ENCODE measurements at places on chromosomes 11 and 22.

DNA sequence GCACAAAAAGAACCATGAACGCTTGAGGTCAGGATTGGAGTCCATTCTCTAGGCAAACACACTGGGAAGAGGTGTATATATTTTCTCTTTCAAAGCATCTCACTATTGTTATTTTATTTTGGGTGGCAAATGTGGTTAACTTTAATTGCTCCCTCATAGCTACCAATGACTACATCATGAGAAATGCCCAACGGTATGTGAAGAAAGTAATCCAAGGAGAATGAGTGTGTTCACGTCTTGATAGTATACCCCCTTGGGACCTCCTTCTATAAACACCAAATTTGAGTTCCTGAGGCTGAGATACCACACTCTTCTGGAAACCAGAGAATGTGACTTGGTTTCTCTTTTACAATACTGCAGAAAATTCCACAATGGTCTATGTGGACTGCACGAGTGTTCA is 15.8 kb downstream of the OR8D1 start:
- DNase-seq = peak; percentile 1

DNA sequence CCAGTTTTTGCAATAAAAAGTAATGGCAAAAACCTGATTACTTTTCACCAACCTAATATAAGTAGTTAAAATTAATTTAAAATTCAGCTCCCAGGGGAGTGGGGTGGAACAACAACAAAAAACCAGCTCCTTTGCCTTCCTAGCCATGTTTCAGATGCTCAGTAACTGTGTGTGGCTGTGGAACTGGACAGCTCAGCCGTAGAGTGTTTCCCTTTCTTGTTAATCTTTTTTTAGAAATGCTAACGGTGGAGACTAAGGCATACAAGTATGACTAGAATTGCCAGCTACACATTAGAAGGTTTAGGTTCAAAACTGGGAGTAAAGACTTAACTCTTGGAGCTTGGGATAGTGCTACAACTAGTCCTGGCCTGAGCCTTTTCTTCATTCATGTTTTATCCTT is 45.0 kb downstream of the PPP6R3 start:
- no peak for DNase-seq

- DNase-seq = no peak
Measured at GRCh38 chr11:2827792-2828191, 57.8 kb downstream of the CDKN1C start.

- no peak for DNase-seq
Measured at GRCh38 chr11:118886681-118887111, 3.0 kb downstream of the CXCR5 start.

DNA sequence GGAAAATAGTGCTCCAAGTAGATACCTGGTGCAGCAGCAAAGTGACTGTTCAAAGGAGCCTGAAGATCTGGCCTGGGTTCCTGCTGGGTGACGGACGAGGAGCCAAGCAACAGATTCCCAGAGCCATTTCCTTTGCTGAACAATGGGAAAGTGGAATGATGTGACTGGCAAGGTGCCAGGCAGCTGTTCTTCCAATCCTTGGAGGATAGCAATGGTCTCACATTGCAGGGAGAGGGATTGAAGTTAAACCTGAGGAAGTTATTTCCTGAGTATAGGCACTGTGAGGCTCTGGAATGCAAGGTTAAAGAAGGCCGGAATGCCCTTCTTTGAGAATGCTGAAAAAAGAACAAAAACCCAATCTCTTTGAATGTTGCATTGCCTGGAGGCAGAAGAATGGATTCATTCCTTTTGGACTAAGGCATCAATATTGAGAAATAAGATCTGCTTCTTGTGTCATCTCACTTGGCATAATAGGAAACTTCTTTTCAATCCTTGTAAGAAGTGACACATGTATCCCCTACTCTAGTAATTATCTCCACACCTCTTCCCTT is 223.8 kb downstream of the BLID start:
- peak; percentile 51 for DNase-seq

- DNase-seq = no peak
Measured at GRCh38 chr22:25494774-25495173, 69.7 kb upstream of the GRK3 start.

DNA sequence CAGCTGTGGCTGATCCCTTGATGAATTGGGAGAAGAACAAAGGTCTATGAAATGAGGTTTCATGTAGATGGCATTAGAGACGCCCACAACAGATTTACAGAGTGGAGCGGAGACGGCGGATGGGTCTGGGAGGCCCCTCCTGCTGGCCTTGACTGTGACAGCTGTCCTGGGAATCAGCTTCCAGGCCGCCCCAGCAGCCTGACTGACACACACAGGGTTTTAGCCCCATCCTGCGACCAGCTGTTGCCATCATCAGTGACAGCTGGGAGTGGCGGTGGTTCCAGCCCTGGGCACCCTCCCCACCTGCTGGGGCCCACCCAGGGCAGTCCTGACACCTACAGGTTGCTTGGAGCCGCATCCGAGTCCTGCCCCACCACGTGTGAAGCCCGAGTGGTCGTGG is 64.0 kb upstream of the PPP6R3 start:
- no peak for DNase-seq

GRCh38 chr11:34302046-34302921 is 55.5 kb downstream of the ABTB2 start:
- DNase-seq = peak; percentile 77

- no peak for DNase-seq
Measured at GRCh38 chr11:117219995-117220394, 11.9 kb downstream of the PCSK7 start.

GRCh38 chr11:68160100-68160695 is 39.0 kb upstream of the CHKA start:
- DNase-seq = no peak

- DNase-seq = no peak
Measured at GRCh38 chr11:74677131-74677530, 54.1 kb downstream of the CHRDL2 start.

GRCh38 chr11:92753161-92753560 is 216.3 kb upstream of the MTNR1B start:
- DNase-seq = no peak

DNA sequence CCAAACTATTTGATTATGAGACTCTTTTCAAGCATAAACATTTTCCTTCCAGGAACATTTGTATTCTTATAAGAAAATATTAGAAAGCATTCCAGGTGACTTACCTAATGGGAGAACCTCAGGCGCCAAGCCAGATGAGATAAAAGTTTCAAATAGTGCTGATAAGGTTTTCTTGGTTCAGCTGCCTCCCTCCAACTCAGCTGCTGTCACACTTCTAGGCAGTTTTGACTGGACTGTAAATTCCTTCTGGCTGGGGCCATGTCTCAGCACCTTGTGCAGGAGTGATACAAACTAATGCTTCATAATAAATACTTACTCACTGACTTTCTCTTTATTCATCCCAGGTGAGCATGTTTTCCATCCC is 131.1 kb downstream of the MED15 start:
- DNase-seq = no peak

- DNase-seq = no peak
Measured at GRCh38 chr11:31689559-31689958, 121.6 kb downstream of the PAX6 start.

GRCh38 chr11:116379185-116379828 is 393.5 kb downstream of the BUD13 start:
- no peak for DNase-seq

- DNase-seq = no peak
Measured at GRCh38 chr22:24420072-24420976, 7.1 kb upstream of the ADORA2A start.

DNA sequence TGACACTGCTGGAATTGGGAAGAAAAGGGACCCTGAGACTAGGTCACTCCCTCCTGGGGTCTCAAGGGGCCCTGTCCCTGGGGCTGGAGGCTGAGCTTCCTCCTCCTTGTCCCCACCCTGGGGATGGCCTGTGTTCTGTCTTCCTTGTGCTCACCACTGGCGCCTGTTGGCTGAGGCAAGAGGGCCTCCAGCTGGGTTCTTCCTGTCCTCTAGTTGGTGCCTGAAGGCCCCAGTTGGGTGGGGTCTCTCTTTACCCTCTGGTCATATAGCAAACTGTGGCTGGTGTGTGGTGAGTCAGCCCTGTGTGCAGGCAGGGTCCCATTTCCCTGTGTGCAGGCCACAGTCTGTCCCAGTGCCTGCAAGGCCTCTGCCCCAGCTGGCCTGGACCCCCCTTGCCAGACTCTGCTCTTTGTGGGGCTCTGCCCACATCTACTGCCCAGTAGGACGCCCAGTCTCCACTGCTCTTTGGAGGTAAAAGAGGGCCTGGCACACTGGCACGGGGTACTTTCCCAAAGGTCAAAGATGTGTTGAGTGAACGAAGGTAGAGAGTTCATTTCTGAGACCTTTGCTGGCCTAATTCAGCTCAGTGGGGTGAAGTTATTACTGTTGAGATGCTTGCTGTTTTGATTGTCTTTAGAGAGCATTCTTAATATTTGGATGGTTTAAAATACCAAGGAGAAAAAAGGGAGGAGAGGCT is 55.1 kb upstream of the CLDN5 start:
- DNase-seq = no peak

GRCh38 chr11:68137833-68138232 is 16.6 kb upstream of the CHKA start:
- no peak for DNase-seq
